ENCODE measurements at places on chromosomes 16 and 17.
A peak's percentile ranks its signal among the peaks of the same experiment; 100 is the strongest.

GRCh38 chr17:72118335-72119076 lies 2.3 kb upstream of the SOX9 start:
- peak; percentile 13 for DNase-seq

DNA sequence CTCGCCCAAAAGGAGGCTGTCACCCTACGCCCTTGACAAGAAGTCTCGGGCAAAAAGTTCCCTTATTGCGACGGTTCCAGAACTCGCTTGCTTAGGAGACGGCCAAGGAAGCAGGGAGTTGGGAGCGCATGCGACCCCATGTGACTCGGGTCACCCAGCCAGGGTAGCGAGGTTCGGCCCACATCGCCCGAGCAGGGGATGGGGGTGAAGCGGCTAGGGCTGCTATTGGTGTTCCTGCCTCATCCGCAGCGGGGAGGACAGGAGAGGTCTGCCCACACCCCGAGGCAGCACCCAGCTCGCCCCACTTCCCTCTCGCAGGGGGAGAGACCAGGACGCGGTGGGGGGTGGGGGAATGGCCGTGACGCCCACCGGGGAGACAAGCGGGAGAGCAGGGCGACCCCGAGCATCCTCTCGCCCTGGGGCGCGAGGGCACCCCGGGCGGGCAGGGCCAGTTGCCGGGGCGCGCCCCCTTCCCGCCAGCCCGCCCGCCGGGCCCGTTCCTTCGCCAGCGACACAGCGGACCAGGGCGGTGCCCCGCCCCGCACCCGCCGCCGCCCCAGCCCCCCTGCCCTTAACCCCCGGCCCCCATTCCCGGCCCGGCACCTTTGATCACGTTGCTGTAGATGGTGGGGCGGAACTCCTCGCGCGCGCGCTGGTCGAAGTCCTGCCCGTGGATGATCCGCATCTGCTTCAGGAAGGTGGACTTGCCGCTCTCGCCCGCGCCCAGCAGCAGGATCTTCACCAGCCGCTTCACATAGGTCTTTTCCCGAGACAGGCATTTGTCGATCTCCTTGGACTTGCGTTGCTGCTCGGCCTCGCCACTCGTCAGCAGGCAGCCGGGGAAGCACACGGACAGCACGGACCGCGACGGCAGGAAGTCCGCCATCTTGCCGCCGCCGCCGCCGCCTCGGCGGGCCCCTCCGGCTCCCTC lies 567 bp downstream of the GNA13 start:
- DNase-seq = peak; percentile 38

DNA sequence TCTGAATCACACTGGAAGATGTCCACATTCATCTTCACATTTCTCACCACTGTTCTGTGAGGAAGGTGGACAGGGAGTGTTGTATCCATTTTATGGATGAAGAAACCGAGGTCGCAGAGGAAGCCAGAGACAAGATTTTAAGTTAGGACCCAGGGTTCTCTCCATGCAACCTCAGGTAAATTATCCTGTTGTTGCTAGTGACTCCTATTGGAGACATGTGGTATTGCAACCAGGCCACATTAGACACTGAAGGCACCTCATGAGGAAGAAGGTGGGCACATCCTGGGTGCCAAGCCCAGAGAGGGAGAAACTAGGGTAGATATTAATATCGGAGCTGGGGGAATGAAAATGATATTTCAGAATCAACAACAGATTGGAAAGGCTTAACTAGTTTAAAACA lies 8.5 kb upstream of the WNT9B start:
- no peak for DNase-seq

DNA sequence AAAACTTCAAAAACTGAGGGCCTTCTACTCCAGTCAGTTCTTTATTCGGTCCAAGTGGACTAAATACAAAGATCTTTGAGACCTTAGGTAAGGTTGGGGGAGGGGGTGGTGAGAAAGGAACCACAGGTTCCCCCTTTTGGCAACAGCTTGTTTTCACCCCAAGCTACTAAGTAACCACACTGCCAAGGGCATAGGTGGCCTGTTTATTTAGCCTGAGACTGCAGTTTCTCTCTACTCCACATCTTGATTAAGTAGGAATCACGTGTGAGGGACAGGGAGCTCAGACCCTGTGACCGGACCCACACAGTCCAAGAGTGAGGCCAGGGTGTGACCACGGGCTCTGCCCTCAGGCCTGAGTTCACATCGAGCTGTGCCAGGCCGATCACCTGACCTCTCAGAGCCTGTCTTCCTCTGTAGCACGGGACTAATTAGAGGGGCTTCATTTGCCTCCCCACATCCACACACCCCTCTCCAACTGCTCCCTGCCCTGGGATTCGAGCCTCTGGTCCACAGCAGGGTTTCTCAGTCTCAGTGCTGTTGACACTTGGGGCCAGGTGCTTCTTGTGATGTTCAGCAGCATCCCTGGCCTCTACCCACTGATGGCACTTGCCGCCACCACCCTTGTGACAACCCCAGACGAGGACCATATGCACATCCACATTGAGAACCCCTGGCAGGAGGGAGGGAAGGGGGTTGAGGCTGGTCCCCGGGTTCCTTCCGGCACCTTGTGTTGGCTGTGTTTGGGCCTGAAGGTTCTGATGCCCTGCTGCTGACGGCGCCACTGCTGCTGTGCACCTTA lies 17.8 kb downstream of the ST6GALNAC2 start:
- no peak for DNase-seq

GRCh38 chr16:24139282-24139681 lies 116.9 kb upstream of the CACNG3 start:
- no peak for DNase-seq

- DNase-seq = peak; percentile 86
Observed at GRCh38 chr16:11783319-11784037, 13.6 kb downstream of the ZC3H7A start.

- no peak for DNase-seq
Observed at GRCh38 chr17:14068542-14069250, 608 bp upstream of the COX10 start.

DNA sequence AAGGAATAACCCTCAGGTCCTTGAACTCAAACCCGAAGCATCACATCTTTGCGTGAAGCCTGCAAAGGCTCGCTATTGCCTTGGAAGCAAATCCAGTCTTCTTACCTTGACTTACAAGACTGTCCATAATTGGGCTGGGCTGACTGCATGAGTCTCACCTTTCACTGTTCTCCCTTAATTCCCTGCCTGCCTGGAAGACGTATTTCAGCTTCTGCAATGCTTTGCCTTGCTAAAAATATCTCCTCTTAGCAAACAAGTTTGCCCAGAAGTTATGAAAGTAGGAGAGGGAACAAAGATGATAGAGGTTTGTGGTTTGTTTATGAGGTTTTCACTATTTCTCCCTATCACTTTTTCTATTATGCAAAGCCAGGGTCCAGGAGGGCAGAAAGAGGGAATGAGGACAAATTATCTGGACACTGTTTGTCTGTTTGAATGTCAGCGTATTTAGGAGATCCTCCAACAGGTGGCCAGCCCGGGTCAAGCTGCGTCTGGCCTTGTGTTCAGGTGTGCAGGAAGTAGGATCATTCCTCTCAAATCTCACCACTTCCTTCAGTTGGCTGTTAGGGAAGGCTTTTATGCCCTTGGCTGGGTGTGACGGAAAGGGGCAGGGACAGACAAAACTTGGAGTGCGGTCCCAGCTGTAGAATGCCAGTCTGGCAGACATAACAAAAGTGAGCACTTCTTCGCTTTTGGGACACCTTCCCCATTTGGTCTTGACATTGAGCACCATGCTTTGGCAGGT lies 488.9 kb downstream of the CDH13 start:
- DNase-seq = no peak

DNA sequence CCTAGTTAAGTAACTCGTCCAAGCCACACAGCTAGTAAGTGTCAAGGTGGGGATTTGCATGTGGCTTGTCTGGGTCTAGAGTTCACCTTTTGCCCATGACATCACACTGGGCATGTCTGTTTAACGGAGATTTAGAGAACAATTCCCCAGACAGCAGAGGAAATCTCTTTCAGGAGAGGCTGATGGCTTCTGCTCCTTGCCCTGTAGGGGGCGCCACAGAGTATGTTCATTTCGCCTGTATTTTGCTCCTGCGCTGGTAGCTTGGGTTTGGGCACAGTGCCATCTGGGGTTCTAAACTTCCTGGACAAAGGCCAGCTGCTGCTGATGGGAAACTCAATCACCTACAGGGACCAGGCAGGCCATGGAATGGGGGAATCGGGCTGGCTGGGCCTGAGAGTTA lies 20.4 kb downstream of the OTOA start:
- DNase-seq = no peak

DNA sequence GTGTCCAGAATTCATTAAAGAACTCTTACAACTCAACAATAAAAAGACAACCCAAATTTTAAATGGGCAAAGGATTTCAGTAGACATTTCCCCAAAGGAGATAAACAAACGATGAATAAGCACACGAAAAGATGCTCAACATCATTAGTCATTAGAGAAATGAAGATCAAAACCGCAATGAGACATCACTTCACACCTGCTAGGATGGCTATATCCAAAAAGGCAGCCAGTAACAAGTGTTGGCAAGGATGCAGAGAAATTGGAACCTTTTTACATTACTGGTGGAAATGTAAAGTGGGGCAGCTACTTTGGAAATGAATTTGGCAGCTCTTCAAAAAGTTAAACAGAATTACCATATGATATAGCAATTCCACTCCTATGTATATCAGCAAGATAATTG lies 42.0 kb downstream of the PITPNM3 start:
- no peak for DNase-seq

GRCh38 chr16:30893417-30893743 lies 497 bp downstream of the BCL7C start:
- no peak for DNase-seq

DNA sequence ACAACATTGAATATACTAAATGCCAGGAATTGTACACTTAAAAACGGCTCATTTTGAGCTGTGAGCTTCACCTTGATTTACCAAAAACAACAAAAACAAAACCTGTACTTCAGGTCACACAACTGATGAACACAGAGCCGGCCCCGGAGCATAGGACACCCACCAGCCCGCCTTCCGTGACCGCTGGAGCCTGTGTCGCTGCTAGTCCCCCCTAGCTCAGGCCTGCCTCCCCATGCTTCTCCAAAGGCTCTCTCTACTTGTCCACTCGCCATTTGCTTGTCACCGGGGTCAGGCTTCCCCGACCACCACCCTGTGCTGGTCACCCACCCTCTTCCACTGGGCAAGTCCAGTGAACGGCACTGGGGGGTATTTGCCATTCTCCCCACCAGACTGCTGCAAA lies 113.8 kb upstream of the TNRC6C start:
- DNase-seq = no peak

DNA sequence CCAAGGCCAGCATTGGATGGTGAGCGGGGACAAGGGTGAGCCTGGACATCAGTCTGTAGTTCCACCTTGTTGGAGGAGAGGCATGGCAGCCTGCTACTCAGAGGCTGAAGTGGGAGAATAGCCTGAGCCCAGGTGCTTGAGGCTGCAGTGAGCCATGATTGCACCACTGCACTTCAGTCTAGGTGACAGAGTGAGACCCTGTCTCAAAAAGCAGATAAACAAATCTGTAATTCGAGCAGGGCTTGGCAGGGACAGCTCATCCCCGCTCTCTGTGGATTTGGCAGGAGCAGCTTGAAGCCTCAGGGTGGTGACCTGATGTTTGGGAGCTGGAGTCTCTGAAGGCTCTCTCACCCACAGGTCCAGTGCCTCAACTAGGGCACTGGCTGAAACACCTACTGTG lies 38.6 kb upstream of the ZCCHC14 start:
- no peak for DNase-seq

GRCh38 chr17:17275971-17276370 lies 5.1 kb downstream of the COPS3 start:
- DNase-seq = no peak

GRCh38 chr17:50947782-50948543 lies 81.8 kb upstream of the TOB1 start:
- no peak for DNase-seq

GRCh38 chr16:25270577-25270976 lies 12.9 kb upstream of the ZKSCAN2 start:
- no peak for DNase-seq

DNA sequence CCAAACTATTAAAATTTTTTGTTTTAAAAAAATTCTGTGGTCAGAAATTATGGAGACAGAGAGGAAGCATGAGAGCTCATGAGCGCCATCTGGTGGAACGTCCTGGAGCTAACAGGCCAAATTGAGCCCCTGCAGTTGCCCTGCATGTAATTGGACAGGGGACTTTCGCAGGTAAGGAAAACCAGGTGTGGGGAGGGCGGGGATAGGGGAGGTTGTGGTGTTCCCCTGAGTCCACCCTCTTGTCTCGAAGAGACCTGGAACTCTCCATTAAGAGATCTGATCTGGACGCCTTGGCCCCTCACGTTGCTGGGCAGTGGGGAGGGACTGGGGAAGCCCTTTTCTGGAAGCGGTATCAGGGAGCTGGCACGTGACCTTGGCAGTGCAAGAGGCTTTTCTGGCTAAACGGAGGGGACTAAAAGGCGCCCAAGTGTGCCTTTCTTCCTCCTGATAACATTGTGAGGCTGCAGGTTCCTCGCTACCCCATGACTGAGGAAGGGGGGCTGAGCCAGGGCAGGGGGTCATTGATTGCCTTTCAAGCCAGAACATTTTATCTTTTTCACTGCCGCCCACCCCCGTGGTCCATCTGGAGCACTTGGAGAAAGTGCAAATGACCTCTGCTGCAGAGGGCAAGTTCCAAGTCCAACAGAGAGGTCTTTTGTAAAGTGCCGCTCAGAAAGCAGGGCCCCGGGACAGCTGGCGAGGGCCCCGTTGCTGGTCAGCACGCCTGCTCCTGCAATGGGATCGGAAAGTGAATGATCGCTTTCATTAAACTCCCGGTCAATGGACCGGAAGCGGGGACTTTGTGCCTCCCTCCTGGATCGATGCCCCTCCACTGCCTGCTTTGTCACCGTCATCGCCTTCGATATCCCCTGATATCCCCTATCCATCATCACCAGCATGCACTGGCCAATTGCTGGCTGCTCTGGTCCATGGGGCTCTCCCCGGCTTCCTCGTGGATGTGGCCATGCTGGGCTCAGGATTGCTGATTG lies 18.4 kb downstream of the PDILT start:
- DNase-seq = peak; percentile 21

- no peak for DNase-seq
Observed at GRCh38 chr16:86554599-86554916, 477 bp downstream of the MTHFSD start.

- no peak for DNase-seq
Observed at GRCh38 chr16:16126896-16127295, 96.4 kb downstream of the ABCC6 start.

GRCh38 chr16:89905511-89906139 lies 13.0 kb upstream of the MC1R start:
- no peak for DNase-seq

DNA sequence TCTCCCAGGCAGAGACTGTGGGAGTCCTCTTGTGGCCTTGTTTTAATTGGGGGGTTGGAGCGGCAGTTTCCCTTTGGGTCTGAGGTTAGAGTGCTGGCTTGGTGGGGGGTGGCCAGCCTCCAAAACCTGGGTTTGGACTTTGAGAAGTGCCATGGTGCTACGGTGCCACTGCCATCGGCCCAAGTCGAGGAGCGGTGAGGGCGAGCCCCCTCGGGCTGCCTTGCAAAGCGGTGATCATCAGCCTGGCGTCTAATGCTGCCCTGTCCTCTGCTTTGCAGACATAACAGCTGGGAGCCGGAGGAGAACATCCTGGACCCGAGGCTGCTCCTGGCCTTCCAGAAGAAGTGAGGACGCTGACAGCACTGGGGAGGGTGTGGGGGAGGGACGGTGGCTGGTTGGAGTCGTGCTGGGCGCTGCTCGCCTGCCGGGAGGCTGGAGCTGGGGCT lies 1.2 kb downstream of the CBX2 start:
- no peak for DNase-seq

GRCh38 chr17:59121901-59122480 lies 15.3 kb upstream of the TRIM37 start:
- DNase-seq = no peak
